ENCODE measurements at places on chromosomes 4 and X.
A peak's percentile ranks its signal among the peaks of the same experiment; 100 is the strongest.

DNA sequence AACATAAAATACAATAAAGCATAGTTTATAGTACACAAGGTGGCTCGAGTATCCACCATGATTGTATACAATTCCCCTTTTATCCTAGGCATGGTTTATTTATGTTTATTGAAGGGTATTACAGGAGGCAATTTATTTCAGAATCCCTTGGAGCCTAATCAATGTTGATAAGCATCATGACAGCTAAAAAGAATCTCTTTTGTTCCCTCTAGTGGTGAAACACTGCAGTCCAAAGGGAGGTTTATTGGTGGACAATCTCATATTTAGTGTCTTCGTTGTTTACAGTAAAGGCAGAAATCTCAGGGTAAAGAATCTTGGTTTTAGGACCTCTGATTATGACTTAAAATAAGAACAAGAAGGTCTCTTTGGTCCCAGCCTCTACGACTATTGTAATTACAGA, 1712.5 kb downstream of the C4orf33 start:
- peak; percentile 45 for DNase-seq

- peak; percentile 70 for DNase-seq
These were observed 133.8 kb downstream of the LDB2 start for GRCh38 chr4:16764622-16765021.

GRCh38 chr4:152309418-152309817, 226.5 kb downstream of the FBXW7 start:
- DNase-seq, result no peak

- no peak for DNase-seq
These were observed 41.6 kb upstream of the ACSL4 start for GRCh38 chrX:109774706-109775105.

DNA sequence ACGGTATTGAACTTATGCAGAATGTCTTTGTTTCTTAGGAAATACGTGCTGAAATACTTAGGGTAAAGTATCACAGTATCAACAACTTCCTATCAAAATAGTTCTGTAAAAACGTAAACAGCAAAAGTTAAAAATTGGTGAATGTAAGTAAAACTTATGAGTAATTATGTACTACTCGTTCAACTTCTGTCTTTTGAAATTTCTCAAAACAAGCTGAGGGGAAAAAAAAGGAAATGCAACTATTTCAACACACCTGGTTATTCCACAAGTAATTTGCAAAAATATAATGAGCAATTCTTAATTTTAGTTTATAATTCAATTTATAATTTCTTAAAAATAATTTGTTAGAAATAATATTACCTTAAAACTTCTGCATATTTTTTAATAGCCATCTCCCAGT, 8.3 kb downstream of the PPID start:
- no peak for DNase-seq

DNA sequence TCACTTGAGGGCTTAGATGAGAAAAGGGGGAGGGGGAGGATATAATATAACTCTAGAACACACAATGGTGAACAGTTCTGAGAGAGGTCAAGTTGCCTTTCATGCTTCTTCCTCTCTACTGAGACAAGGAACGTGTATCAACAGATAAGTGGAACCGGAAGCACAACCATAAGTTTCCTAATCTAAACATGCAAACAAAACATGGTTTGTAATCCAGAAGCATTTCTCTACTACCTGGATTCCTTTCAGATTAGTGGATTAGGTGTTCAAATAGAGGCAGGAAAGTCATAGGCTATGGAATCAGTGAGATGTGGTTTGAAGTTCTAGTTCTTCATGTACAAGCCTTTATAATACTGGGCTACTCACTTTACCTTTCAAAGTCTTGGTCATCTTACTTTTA, 460.6 kb downstream of the IDS start:
- DNase-seq, result no peak

DNA sequence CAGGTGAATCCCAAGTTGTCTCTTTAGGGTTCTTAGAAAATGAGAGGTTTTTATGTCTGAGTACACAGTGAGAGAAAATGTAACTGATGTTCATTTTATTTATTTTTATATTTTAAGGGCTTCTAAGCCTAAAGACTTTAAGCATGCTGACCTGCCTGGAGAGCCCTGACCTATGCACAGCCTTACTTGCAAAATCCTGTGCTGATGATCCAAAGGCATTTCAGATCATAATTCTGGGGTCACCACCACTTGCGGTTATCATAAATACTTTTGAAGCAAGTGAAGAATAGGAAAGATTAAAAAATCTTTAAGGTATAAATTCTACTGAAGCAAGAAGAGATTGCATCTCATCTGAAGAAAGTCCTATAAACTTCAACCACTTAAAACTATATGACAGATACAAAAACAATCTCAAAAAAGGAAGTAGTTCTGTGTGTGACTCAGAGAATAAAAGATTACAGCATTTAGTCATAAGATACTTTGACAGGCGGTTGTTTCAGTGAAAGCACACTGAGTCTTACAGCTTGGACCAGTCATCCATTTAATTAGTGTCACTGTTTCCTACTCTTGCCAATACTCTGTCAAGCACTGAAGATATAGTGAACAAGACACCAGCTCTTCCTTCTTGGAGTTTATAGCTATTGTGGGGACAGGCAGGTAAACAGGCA, 245.2 kb upstream of the DIPK2B start:
- DNase-seq, result no peak

DNA sequence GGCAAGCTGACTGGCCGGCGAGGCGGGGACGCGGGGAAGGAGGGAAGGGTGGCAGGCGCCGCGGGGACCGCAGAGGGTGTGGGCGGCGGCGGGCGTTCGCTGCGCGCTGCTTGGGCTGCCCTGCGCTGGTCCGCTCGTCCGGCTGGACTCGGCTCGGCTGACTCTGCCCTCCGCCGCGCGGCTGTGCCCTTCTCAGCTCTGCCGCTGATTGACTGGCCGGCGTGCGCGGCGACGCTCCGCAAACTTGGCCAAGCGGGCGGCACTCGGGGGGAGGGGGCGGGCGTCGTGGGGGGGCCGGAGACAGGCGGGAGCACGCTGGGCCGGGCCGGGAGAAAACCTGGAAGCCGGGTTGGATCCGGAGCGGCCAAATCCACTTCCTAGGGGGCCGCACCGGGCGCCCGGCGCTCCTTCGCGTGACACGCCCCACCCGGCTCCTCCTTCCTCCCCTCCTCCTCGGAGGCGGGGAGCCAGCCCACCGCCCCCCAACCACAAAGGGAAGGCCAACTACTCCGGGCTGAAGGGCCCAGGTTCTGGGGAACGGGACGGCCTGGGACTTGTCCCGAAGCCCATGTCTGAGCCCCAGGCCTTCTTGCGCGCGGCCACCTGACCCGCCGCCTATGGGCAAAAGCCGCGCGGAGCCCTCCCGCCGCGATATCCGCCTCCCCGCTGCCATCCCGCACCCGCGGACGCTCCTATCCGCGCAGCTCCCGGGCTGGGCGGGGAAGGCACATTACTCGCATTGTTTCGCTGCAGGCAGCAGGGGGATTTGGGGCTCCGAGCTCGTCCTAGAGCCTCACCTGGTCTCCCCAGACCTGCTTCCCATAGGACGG, at the start of gene GPC4:
TSS of gene GPC4 (minus strand) at position 214 of the 830 bp plus-strand sequence. CDS start 524 bp downstream, outside the sequence.
- peak; percentile 85 for DNase-seq

- DNase-seq, result no peak
These were observed 186.8 kb downstream of the NWD2 start for GRCh38 chr4:37431417-37431743.

DNA sequence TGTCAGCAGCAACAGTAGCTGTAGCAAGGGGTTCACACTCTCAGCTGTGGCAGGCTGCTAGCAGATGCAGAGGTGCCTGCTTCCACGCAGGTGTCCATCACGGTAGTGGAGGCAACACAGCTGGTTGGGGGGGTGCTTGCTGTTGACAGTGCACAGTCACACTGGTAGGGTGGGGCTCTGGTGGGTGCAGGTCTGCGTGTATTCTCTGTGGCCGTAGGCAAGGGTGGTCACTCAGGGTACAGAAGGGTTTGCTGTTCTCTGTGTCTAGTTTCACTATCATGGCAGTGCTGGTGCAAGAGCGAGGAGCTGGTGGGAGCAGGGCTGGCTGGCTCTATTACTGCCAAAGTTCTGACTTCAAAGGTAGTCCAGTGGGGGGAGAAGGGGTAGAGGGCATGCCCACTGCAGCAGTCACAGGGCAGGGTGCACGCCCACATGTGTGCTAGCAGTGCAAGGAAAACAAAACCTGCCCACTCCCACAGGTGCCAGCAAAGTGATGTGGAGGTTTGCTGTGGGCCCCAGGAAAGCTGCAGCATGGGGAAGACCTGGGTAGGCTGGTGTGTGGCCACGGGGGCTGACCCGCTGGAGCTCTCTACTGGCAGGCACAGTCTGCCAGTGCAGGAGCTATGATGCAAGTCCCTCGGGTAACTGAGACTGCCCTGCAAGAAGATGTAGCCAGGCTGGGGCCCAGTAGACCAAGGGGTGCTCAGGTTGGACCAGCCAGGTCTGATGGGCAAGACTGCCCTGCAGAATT, 21.6 kb upstream of the WDR17 start:
- no peak for DNase-seq

- DNase-seq, result peak; percentile 43
These were observed 254.5 kb upstream of the ADGRL3 start for GRCh38 chr4:60945641-60946040.

- DNase-seq, result no peak
These were observed 172.8 kb upstream of the EDNRA start for GRCh38 chr4:147307896-147308674.

- no peak for DNase-seq
These were observed 511.3 kb upstream of the TENM3 start for GRCh38 chr4:181731900-181732299.

- no peak for DNase-seq
These were observed 52.7 kb downstream of the GABRB1 start for GRCh38 chr4:47084111-47084510.

- DNase-seq, result no peak
These were observed 132.8 kb downstream of the DTHD1 start for GRCh38 chr4:36414248-36414647.

GRCh38 chr4:144655491-144655890, 9.5 kb downstream of the HHIP start:
- DNase-seq, result no peak

DNA sequence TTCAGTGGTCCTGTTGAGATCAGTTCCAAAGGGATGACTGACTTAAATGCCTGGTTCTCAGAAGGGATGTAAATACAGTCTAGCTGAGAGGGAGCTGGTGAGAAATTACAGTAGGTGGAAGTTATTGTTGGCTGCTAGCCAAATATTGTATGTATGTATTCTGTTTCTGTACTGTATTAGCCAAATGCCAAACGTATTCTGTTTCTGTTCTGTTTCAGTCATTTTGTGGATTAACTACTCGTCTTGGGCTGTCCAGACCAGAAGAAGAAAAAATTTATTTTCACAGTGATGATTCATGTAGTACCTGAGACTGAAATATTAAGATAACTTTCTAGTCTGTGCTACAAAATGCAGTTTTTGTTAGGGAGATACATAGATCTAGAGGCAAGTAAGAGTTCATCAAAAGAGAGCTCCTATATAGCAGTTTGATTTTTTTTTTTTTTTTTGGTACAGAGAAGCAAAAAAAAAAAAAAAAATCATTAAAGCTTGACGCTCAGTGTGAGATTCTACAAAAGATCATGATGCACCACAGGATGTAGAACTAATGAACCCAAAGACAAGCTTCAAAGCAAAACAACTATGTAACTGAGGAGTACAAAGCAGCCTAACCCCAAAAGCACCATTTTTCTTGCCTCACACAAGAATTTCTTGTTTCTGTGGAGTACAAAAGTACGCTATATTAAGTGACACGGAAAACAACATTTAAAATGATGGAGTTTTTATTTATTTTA, 54.8 kb downstream of the CASP6 start:
- no peak for DNase-seq
